ENCODE measurements at places on chromosomes 16 and 17.

GRCh38 chr17:64920419-64921172 lies 1.3 kb upstream of the LRRC37A3 start:
- no peak for DNase-seq

DNA sequence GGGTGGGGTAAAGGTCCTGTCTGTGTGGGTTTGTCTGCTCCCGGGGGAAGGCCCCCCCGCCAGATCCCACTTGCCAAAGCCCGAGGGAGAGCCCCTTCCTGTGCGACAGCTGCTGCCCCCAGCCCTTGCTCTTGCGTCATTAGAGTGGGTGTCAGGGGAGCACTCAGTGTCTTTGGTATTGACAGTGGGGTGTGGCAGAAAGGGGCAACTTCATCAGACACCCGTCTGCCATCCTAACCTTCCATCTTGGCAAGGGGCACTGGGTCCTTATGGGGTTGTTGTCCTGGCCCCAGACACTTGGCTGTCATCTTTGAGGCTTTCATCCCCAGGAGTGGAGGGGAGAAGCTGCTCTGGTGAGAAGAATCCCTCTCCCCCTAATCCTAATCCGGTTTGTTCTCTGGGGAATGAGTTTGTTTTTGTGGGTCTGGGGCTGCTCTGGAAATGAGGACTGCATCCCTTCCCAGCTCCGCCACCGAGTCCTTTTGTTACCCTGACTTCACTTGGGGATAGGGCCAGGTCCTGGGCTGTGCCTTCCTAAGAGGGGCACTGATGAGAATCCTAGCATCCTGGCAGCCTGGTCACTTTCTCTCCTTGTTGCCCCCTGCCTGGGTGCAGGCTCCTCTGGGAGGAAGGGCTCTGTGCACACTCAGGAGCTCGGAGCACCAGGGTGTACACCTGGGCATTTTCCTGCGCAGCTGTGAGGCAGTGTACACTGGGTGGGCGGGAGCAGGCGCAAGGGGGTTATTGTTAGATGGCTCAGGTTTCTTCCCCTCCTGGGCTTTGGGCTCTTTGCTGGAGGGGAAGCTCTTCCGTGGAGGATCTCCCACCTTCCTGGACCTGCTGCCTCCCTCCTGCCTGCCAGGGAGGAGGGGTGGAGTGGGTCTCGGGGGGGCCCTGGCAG lies 21.1 kb downstream of the GJD3 start:
- no peak for DNase-seq

- no peak for DNase-seq
Measured at GRCh38 chr16:9286930-9287329, 195.5 kb downstream of the HAPSTR1 start.

GRCh38 chr16:1602285-1602684 lies 9.6 kb downstream of the IFT140 start:
- DNase-seq, result no peak

DNA sequence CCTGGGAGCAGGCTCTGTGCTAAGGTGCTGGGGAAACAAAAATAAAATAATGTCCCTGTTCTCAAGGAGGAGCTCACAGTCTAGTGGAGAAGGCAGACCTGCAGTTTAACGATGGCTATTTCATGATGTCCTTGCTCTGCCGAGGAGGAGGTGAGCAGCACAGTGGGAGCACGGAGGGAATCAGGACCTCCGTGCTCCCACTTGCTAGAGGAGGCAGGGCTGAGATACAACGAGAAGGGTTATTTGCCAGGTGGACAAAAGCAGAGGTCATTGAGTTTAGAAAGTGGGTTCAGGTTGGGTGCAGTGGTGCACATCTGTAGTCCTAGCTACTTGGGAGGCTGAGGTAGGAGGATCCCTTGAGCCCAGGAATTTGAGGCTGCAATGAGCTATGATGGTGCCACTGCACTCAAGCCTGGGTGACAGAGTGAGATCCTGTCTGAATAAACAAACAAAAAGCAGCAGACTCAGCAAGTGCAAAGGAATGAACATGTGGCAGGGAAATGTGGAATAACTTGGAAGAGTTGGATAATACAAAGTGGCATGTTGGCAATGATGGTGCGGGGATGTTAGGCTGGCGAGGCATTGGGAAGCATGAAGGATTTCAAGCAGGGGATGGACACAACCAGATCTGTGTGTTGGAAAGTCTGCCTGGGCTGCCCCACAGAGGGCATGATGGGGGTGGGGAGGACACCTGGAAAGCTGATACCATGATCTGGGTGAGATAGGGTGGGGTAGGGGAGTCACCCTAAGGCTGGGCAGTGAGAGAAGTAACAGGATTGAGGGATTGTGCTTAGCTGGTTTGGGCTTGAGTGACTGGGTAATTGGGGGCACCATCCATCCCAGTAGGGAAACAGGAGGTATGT lies 12.8 kb upstream of the TNS4 start:
- DNase-seq, result no peak

DNA sequence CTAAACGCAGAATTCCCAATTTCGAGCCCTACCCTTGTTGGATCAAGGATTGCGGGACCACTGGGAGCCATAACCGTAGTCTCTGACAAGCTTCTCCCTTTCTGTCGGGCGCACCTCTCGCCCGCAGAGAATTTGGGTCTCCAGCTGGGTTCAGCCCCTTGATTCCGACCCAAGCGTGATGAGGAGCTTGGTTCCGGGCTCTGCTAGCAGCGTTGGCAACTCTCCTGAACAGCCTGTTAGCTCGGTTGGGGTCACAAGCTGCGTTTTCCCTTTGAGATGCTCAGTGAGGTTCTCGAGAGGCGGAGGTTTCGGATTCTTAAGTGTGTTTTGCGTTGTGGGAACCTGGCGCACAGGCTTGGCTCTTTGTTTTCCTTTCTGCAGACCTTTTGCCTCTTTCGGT lies 655 bp downstream of the ATXN1L start:
- peak; percentile 27 for DNase-seq

DNA sequence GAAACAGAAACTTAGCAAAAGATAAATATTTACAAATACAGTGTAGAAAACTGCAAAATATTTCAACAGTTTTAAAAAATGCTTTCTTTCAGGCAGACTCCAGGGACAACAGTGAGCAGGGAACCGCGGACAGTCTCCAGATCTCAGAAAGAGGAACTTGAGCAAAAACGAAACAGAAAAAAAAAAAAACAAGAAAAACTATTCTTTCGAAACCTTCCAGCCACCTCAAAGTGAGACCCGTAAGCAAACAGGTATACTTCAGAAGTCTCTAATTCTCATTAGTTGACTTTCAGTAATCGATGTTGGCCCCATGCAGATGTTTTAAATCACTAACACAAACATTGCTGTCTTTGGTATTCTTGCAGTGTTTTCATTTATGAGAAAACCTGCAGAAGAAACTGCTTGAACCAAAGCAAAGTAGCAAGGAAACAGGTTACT lies 15.7 kb upstream of the CCL1 start:
- DNase-seq, result no peak

DNA sequence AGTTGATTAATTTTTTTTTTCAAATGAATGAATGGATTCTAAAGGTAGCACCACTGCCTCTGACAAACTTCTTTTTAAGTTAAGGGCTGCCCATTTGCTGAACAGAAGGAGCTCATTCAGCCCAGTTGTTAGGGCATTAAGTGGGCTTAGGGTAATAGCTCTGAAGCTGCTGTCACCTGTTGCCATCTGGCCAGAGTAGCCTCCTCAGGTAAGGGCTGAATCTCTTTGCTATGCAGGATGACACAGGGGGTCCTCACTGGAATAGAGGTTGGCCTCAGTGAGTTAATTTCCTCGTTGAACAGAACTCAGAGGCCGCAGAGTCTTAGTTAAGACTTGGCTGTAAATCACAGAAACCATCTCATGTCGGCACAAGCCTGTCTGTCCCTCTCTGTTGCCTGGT lies 232.8 kb downstream of the CCDC182 start:
- no peak for DNase-seq

GRCh38 chr17:70070305-70071027 lies 4.6 kb upstream of the KCNJ16 start:
- no peak for DNase-seq

- DNase-seq, result peak; percentile 41
Measured at GRCh38 chr16:53503991-53504663, 1.1 kb upstream of the AKTIP start.

DNA sequence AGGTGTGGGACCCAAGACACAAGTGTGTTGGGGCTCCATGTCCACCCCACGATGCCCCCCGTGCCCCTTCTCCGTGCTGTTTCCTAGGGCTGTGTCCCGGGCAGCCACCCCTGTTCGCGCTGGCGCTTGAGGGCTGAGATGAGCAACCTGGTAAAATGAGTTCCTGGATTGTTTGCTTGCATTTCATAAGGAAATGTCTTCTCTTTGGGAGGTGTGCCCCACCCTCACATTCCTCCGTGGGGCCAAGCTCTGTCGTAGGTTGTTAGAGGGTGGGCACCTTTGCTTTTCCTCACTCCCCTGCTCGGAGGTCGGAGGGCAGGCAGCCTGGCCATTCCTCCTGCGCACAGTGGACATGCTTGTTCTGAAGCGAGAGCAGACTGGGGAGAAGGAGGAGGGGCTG lies 171.3 kb upstream of the CHMP6 start:
- DNase-seq, result no peak

DNA sequence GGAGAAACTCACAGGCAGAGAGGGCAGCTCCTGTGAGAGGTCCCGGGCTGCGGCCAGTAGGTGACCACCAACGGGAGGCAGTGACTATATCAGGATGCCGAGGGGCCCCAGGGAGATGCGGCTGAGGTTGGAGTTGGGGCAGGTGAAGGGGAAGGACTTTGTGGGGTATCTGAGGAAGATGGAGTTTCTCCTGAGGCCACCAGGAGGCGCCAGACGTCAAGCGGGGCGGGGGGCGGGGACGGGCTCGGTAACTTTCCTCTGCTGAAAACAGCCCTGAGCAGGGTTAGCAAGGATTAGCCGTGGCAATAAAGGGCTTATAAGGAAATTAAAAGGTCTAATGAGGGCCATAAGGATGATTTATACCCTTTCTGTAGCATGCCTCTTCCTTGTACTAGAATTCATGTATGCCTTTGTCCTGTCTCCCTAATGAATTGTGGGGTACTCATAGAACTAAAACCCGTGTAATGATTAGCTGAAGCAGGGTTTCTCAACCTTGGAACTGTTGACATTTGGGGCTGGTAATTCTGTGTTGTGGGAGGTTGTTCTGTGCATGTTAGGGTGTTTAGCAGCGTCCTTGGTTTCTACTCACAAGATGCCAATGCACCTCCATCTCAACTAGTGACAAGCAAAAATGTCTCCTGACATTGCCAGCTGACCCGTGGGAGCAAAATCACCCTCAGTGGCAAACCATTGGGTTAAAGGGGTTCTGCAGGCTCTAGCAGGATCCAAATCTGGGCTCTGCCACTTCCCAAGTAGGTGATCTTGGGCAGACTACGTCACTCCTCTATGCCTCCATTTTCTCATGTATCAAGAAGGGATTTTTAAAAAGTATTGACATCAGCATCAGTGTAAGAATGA lies 74.8 kb upstream of the GRIN2A start:
- peak; percentile 38 for DNase-seq

GRCh38 chr16:8167436-8167835 lies 422.9 kb downstream of the TMEM114 start:
- DNase-seq, result no peak

DNA sequence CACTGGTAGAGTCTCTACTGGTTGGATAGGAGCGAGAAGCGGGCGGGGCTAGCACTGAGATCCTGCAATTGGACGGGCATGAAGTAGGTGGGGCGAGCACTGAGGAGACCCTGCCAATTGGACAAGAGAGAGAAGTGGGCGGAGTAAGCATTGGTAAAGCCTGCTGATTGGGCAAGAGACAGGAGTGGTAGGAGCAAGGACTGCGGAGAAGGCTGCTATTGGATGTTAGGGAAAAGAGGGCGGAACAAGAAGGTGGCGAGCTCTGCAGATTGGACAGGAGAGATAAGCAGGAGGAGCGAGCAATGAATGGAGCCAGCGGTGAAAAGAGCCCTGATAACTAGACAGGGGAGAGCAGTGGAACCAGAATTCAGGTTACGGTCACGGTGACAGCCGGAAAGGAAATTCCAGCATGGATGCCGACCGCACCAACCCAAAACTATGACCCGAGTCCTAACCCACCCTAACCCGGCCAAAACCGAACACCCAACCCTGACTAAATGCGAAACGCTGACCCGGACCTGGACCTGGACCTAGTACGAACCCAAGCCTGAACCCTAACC lies 4.8 kb downstream of the SCGB1C2 start:
- peak; percentile 35 for DNase-seq

DNA sequence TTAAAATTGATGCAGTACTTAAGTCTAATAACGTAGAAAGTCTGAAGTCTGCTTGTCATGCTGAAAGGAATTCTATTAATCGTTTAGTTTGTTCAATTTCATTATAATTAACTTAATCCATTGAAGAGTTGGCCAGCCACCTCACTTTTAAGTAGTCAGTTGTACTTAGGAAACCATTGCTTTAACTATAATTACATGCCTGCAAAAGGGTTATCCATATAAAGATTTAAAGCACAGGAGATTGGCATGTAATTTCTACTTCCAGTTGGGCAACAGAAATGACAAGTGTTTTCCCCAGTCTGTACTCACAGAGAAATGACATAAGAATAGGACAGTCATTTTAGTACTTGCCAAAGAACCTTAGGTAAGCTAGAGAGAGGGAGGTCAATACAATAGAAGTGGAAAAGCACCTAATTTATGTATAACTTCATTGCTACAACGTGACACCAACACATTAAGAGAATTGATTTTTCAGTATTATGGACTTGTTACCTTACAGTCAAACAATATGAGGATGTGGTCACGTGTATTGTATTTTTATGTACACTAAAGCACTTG lies 3.7 kb upstream of the USP32 start:
- no peak for DNase-seq

- DNase-seq, result no peak
Measured at GRCh38 chr16:71880176-71880575, 3.8 kb downstream of the ZNF821 start.

DNA sequence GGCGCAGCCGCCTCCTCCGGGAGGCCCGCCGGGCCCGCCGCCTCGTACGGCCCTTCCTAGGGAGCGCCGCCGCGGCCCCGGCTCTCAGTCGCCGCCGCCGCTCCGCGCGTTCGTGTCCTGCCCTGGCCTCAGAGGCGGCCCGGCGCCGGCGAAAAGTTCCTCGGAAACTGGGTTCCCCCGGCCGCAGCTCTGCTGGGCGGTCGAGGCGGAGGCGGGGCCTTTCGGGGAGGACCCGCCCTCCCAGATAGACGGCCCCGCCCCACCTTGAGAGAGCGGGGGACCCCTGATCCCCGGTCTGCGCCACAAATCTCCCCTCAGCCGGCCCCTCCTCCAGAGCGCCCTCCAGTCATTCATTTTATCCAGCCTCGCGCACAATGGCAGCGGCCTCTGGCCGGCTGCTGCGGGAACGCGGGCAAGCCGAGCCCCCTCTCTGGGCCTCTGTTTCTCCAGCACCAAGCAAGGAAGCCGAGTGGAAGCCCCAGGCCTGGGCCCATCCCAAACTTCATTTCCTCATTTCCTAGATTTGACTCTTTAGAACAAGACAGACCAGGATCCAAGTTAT lies at the start of gene SREBF1:
Gene SREBF1 (minus strand): TSS at position 169 of the 562 bp plus-strand sequence. CDS start 169 bp downstream, outside the sequence.
- peak; percentile 78 for DNase-seq

DNA sequence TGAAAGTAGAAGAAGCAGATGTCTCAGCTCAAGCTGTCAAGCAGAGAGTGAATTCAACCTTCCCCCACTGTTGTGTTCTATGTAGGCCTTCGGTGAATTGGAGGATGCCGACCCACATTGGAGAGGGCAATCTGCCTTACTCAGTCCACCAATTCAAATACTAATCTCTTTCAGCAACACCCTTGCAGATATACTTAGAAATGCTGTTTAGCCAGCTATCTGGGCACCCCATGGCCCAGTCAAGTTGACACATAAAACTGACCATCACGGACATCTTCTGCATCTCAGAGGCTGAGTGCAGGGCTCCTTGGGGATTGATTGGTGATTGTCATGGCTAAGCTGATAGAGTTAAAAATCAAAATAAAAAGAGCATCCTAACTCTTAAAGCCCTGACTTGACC lies 58.3 kb downstream of the IRX3 start:
- DNase-seq, result no peak

GRCh38 chr17:32323811-32324491 lies 18.0 kb downstream of the C17orf75 start:
- DNase-seq, result peak; percentile 56

All from CD4-positive, alpha-beta T cell treated with Interleukin-21 for 1 hour (primary cell).